CD4-positive, alpha-beta T cell (primary cell): ENCODE measurements at places on chromosomes 7 and 10.
A peak's percentile ranks its signal among the peaks of the same experiment; 100 is the strongest.

DNA sequence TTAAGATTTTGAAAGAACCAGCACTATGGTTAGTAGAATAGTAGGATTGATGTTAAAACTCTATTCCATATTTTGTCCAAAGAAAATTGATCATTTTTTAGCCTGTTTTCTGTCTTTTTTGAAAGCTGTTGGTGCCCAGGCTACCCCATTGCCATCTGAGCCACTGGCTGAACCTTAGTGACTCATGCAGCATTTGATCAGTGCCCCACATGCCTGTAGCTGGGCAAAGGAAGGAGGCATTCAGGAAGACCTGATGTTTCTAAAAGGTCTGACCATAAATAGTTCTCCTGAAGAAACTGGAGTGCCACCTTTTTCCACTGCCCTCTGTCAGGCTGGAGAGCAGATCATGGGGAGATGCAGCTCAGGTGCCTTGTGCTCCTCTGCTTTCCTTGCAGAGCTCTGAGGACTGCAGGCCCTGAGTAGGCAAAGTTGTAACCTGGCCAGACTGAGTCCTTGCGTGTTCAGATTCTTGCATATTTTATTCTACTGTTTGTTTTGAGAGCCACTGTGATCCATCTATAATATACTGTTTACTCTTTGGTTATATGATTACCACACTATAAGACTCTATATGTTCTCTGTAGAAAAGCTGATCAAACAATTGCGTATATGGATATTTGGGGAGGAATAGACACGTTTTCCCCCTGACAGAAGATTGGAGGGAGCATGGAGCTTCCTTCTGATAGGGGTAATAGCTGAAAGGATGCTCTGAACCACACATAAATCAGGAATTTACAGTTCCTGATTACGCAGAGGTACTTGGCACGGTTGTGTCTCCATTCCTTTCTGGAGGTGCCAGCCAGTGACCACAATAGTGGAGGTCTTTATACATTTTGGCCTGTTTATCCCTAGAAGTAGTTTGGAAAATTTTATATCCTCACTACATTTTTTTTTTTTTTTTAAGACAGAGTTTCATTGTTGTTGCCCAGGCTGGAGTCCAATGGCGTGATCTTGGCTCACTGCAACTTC is 48.9 kb upstream of the GJD4 start:
- no peak for DNase-seq

DNA sequence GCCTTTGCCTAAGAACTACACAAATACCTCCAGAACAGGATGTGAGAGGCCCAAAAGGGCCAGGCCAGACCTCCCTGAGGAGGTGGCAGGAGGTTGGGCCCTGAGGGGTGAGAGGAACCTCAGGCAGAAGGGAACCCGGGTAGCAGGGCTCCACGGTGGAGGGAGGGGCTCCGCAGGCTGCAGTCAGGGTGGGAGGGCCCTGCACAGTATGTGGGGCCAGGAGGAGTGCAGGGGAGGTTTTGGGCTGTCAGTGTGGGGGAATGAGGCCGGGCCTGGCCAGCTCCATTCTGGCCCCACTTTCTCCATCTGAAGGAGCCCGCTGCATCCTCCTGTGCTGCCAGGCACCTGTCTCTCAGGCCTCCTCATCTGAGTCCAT is 25.9 kb downstream of the DNAJB12 start:
- DNase-seq = no peak

GRCh38 chr7:30181736-30182522 is 47.1 kb downstream of the MTURN start:
- no peak for DNase-seq

- DNase-seq = peak; percentile 15
Measured at GRCh38 chr7:31811650-31812461, 124.8 kb downstream of the PPP1R17 start.

DNA sequence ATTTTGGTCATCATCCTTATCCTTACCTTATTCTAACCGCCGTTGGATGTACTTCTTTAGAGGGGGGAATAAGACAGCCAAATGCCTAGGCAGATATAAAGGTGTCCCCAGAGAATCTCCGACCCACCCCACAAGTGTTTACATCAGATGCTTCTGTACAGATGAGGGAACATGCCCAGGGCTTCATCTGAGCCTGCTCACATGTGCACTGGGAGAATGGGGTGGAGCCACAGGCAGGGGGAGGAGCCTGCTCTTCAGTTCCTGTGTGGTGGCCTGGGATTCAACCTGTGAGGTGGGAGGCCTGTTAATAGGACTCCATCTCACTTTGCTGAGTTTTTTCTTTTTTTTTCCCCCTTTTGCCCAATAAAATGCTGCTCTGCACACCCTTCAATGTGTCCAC is 27.6 kb upstream of the OPTN start:
- no peak for DNase-seq

DNA sequence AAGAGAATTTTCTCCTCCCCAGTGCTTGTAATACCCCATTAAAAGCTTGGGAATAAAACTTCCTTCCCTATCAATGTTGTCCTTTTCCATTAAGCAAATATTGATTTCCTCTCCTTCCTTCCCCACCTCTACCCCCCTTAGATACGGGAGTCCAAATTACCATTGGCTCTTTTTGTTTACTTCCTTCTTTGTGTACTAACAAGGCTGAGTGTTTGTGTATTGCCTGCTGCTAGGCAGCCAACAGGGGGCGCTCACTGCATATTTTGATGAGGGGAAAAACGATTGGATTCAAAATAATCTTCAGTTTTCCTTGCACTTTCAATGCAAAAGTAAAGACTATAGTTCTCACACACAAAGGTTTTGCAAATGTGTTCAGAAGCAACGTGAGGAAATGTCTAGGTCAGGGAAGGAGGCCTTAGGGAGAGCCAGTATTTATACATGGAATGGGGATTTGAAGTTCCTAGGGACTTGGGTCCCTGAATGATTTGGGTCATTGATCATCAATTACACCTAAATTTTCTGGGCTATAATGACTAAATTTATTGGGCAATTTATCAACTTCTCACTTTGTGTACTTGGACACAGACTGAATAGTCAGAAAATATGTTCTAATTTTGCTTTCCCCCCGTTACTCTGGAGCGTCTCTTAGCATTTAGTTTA is 23.6 kb upstream of the VPS41 start:
- peak; percentile 6 for DNase-seq

- DNase-seq = no peak
Measured at GRCh38 chr7:35530124-35531109, 164.5 kb downstream of the HERPUD2 start.

GRCh38 chr7:12637328-12637727 is 50.1 kb upstream of the ARL4A start:
- DNase-seq = no peak

DNA sequence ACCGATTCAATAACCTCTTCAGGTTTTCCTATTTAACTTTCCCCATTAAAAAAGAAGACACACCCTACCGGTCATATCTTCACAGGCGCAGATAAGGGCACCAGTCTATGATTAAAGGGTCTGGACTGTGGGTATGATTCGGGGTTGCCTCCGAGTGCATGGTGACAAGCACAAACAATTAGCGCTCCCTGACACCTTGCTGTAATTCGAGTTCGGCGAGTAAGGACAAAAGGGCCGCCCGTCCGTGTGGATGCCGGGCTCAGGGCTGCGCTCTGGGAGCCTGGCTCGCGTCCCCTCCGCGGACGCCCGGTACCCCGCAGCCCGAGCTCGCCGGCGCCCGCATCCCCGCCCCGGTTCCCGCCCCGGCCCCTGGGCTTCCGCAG is 111.9 kb upstream of the RHEB start:
- DNase-seq = no peak

- DNase-seq = no peak
Measured at GRCh38 chr10:30051220-30051619, 8.2 kb downstream of the JCAD start.

- no peak for DNase-seq
Measured at GRCh38 chr10:92091965-92092364, 168.4 kb downstream of the BTAF1 start.
